Activated naive CD4-positive, alpha-beta T cell treated with Interleukin-2 at 50 U/mL for 16 hours (primary cell): ENCODE measurements at places on chromosomes 2 and 18.
A peak's percentile ranks its signal among the peaks of the same experiment; 100 is the strongest.

DNA sequence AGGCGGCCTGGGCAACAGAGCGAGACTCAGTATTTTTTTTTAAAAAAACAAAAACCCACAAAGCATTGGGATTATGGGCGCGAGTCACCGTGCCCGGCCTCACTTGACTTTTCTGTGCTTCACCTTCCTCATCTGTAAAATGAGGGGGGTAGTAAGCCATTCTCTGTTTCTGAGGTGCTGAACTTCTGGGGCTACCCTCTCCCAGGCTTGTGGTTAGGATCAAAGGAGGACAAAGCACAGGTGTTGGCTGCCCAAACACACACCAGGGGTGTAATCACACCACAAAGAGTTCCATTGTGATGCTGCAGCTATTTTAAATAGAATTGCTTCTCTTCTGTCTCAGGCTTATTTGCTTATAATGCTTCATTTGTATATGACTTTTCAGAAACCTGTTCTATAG, 35.8 kb upstream of the INHBB start:
- no peak for DNase-seq

DNA sequence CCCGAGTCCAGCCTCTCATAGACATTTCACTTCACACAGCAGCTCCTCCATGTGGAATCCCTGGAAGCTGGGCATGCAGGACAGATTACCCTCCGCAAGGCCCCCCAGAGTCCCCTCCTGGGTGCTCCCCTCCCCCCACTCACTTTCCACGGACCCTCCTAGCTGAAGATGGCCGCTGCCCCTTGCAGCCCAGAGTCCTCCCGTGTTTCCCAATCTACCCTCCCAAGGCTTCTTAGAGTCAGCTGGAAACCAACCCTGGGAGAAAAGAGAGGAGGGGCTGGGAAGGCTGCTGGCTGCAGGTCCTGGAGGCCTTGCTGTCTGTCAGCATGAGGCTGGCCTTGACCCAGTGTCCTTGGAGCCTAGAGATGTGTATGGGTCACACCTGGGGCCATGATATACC, 49.0 kb upstream of the HAAO start:
- no peak for DNase-seq

DNA sequence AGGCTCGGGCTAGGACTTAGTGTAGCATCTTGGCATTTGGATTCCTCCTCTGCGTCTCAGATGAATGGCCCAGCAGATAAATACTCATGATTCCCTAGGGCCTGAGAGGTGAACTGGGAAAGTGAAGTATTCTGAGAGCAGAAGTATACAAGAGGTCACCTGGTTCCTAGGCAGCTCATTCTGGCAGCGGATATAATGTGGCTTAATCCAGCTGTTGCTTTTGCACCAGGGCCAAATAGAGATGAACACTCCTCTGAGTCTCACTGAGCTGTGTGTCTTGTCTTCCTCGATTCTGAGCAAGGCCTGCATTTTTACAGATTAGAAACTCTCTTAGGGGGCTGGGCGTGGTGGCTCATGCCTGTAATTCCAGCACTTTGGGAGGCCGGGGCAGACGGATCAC, 196.1 kb downstream of the SLC4A3 start:
- no peak for DNase-seq

GRCh38 chr2:8149985-8150539, 531.8 kb upstream of the ID2 start:
- no peak for DNase-seq

DNA sequence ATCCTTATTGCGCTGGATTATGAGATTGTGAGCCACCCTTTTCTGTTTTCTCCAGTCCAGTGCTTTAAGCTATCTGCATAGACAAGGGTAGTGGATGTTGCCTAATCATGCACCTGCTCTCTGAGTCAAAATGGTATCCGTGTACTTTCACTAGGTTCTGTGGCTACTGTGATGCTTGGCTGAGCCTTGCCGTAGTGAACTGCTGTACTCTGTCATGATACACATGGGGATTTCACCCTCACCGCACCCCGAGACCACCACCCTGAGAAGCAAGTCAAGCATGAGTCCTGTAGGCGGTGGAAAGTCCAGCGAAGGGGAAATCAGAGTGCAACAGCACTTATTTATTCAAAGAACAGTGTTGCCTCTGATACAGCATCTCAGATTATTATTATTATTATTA, 55.0 kb downstream of the ARHGAP25 start:
- peak; percentile 67 for DNase-seq

GRCh38 chr2:165251366-165251765, 12.2 kb downstream of the SCN2A start:
- DNase-seq: no peak

DNA sequence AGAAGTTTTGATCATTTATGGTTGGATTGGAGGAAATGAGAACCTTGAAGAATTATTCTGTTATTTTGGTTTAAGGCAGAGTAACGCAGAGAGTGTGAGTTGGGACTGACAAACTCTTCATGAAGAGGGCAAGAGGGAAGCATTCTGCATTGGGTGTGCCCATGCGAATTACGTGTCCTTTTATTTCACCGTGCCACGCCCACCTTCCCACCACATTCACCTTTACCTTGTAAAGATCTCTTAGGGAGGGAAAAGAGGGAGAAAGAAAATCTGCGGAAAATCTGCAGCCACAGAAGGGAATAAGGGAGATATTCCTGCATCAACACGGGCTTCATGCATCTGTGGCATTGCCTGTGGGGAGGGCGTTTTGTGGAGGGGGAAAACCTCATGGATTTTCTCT, 31.8 kb downstream of the SLC9A4 start:
- no peak for DNase-seq

- no peak for DNase-seq
These were observed 63.1 kb upstream of the MCFD2 start for GRCh38 chr2:46978723-46979122.

GRCh38 chr2:98568161-98568956, 40.0 kb downstream of the COA5 start:
- no peak for DNase-seq

- no peak for DNase-seq
These were observed 219.3 kb upstream of the OSR1 start for GRCh38 chr2:19577723-19578122.

GRCh38 chr2:129004940-129005490, 686.3 kb upstream of the HS6ST1 start:
- DNase-seq: no peak

DNA sequence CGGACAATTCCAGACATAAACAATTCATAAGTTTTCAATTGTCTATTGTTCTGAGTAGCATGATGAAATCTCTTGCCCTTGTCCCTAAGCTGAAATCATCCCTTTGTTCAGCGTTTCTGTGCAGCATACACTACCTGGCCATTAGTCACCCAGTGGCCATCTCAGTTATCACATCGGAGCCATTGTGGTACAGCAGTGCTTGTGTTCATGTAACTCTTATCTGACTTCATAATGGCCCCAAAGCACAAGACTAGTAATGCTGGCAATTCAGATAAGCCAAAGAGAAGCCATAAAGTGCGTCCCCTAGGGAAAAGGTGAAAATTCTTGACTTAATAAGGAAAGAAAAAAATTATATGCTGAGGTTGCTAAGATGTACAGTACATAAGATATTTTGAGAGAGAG, 127.2 kb downstream of the FHOD3 start:
- DNase-seq: no peak
